HuH-7 (cell line): ENCODE measurements at places on chromosomes 1 and 21.
A peak's percentile ranks its signal among the peaks of the same experiment; 100 is the strongest.

GRCh38 chr21:32403201-32403777, 9.2 kb upstream of the EVA1C start:
- DNase-seq, result peak; percentile 72

DNA sequence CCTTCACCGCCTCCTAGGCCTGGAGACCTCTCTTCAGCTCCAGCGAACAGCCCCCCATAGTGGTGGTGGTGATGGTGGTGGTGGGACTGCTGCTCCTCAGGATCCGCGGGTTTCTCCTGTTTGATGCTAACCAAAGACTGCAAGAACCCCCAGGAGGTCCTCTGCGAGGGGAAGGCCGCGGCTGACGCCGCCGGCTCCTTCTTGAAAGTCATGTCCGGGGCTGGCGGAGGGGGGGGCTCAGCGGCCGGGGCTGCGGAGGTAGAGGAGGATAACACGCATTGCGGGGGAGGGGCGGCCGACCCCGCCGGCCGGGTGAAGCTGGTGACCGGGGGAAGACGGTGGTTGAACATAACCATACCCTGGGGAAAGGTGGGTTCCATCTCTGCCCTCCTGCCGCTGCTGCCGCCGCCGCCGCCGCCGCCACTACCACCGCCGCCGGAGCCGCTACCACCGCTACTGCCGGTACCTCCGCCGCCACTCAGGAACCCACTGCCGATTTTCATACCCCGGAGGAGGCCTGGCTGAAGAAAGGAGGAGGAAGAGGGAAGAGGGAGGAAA, 554 bp downstream of the ZNF281 start:
- no peak for DNase-seq

- no peak for DNase-seq
These were observed 16.2 kb upstream of the DAB1 start for GRCh38 chr1:57440096-57440495.

DNA sequence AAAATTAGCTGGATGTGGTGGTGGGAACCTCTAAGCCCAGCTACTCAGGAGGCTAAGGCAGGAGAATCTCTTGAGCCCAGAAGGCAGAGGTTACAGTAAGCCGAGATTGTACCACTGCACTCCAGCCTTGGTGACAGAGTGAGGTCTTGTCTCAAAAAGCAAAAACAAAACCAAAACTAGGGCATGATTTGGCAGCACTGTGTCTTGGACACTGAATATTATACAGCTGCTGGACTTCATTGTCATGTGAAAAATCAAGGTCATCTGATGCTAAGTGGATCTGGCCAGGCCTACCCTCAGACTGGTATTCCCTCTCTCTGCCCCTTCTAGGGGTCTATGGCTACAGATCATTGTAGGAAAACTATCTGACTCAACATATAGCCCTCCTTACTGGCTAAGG, 55.2 kb upstream of the MRPS6 start:
- DNase-seq, result no peak

- DNase-seq, result no peak
These were observed 124.8 kb downstream of the DISC1 start for GRCh38 chr1:231751415-231751814.

DNA sequence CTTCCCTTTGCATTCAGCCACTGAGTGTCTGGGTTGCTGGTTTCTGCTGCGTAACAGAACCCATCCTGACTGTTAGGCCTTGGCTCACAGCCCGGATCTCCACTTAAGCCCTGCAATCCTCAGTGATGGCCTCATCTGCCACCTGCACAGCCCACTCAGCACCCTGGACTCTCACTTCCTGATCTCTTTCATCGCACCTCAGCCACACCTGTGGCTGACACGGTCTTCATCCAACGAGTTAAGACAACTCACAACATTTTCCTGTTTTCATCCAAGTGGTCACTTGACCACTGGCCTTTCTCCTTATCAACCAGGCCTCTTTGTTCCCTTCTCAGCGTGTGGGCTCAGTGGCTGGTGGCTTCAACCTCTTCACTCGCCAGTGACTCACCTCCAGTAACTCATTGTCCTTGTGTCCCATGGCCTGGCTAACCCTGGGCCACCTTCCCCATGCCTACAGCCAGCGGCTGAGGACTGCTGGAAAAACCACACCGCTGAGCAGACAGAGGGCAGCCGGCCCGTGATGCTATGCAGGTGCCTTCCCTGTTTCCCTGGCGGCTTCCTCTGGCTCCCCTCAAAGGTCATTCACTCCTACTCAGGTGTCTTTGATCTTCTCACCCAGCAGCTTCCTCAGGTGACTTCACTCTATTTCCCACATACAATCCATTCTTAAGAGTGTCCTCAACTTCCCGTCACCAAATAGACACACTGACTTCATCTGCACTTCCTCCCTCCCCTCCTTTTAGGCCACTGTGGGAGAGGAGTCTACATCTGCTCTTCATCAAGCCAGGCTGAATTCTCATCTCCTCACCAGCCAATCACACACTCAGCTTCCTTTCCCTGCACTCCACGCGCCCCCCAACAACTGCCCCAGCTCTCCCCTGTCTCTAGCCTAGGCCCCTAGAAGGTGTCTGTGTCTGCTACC, 19.9 kb upstream of the EDN2 start:
- no peak for DNase-seq

DNA sequence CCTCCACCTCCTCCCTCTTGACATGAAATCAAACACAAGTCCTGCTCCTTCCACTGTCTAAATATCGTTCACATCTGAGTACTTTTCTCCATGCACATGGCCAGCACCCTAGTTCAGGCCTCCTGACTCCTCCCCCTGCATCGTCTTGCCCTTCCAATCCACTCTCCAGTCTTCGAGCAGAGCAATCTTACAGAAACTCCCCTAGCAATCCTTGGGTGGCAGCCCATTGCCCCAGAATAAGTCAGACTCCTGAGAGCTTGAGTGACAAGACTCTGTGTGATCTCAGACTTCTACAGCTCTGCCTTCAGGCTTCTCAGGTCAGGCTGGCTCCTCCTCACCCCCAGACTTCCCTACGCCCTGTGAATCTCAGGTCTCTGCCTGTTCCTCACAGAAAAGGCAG, 5.5 kb downstream of the SH2D2A start:
- no peak for DNase-seq
